ENCODE measurements at places on chromosomes 13 and 19.
A peak's percentile ranks its signal among the peaks of the same experiment; 100 is the strongest.

DNA sequence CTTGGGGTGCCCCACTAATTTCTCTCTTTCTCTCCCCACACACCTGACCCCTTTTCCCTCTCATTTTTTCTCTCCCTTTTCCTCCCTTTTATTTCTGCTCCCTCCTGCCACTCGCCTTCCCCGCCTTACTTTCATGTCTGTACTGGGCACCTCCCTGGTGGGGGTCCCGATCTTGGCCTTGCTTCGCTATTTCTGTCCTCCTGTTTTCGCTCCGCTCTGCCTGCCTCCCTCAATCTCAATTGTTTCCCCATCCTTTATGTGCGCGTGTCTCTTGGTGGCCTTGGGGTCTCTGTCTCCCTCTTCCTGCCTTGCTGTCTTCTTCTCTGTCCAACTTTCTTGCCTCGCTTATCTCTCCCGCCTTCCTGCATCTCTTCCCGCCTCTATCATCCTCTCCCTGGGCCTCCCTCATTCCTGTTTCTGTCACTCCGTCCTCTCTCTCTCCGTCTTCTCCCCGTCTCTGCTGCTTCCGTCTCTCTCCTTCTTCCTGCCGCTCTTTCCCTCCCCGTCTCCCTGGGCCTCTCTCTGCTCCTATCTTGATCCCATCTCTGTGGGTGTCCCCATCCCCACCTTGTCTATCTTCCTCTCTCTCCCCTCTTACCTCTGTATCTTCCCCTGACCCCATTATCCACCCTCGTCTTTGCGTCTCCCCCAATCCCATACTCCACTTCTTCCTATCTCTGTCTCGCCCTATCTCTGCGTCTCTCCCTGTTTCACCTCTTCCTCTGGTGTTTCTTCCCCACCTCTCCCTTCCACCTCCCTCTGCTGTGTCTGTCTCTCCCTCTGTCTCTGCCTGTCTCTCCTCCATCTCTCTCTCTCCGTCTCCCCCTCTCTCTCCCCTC lies 4.0 kb downstream of the GRIN2D start:
- DNase-seq = no peak

DNA sequence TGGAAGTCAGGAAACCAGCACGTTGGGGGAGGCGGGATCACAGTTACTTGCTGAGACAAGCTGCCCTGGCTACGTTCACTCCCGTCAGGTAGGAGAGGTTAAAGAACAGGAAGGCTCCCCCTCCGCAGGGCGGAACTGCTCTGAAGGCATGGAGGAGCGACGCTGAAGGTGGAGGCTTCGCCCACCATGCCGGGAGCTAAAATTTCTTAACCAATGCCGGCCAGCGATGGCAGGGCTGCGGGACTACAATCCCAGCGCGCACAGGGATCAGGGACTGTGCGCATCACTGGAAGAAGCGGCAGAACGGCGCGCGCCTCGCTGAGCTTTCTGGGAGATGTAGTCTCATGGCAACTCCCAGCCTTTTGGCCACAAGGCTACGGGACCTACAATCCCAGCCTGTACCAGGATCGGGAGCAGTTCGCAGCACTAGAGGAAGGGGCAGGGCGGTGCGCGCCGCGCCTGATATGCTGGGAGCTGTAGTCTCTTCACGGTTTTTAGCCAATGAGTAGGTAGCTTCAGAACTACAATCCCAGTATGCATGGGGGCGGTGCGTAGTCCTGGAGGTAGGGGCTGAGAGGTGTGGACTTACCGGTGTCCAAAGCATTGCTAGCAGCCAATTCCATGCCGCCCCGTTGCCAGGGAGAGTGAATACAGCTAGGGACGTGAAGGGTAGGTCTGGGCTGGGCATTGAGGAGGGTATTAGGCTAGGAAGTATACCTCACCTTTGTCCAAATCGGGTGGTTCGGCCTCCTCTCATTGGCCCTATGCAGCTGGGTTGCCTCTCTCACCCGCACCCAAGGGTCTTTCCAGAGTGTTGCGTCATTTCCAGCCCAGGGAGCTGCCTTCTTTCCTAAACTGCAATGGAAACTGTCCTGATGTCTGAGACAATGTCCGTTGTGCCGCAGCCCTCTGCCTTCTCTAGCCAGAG lies 12.8 kb upstream of the ZNF682 start:
- peak; percentile 99 for DNase-seq

- DNase-seq = peak; percentile 27
These were observed 1.8 kb upstream of the SLC27A1 start for GRCh38 chr19:17468302-17469091.

DNA sequence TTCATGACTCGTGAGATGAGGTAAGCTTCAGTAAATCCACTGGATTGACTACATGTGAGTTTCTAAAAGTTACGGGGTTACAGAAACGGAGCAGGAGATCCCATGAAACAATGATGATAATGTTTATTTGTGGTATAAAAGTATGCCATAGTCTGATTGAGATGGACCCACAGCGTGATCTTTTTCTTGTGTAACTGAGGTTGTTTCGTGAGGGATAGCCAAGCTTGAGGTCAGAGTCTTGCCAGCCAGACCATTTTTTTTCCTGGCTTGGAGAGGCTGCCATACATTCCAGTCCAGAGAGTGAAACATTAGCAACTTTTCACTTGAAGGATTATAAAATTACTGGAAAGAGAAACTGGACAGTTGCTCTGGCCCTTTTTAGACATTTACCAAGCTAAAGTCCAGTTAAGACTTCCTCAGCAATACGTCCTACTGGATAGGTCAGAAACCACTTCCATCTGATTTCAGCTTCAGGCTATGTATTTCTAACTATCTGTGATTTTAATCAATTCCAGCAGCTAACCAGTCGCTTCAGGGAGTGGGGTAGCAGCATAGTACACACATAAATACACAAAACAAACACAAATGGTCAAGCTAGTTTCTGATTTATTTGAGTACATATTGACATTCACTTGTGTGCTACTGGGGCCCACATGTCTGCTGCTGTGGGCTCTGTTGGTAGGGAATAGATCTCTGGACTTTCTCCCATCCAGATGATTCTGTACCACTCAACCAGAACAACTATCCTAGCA lies 194.6 kb downstream of the POSTN start:
- no peak for DNase-seq

DNA sequence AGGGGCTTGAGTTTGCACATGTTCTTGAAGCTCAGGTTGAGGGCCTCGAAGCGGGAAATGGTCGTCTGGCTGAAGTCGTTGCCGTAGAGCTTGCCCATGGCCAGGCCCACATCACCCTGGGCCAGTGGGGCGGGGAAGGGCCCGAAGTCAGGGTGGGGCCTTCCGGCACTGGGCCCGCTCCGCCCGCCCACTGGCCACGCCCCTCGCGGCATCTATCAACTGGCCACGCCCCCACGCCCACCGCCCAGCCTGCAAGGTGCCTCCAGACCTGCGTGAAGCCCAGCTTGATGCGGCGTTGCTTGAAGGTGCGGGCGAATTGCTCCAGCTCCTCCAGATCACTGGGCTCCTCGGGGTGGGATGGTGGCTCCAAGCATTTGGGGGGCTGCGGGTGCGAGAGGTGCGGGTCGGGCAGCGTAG lies 19.9 kb downstream of the ZNF574 start:
- no peak for DNase-seq

DNA sequence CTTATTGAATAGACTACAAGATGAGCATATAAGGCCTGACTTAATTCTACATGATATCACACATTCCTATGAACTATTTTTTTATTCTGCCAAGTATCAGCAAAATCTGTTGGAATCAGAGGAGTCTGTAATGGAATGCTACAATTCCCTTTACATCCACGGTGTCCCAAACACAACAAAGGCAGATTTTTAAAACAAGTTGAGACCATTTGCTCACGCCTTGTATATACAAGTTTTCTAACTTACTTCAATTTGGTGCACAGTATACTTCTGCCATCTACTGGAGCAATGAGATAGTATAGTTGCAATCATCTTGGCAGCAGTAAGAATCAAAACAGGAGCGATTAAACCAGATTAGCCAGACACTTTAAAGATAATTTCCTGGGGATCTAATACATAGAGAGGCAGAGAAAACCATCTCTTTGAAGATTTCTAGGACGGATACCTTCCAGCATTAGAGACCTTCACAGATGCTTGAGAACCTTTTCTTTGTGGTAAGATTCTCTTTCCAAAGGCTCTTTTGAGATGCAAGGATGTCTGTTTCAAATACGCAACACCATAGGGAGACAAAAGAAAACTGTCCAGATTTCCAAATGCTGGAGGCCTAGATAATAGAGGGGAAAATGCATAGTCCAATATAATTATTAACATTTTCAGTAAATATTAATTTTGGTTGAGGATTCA lies 302.0 kb upstream of the MIR17HG start:
- peak; percentile 50 for DNase-seq

DNA sequence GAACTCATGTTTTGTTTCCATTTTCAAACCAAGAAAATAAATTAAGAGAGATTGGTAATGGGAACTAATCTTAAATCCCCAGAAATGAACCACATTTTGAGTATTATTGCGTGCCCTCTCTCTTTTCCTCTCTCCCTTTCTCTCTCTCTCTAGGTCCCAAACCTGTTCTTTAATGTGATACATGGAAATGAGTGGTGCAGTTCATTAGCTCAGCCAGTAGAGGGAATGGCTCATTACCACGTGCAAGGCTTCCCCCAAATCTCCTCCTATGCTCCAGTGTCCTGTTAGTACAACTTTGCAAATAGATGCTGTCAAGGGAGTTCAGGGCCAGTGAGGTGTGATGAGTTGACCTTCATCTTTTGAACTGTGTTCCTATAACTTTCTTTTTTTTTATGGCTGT lies 178.4 kb downstream of the FGF9 start:
- DNase-seq = no peak

- no peak for DNase-seq
These were observed 277.9 kb downstream of the RBM26 start for GRCh38 chr13:79128158-79128557.

DNA sequence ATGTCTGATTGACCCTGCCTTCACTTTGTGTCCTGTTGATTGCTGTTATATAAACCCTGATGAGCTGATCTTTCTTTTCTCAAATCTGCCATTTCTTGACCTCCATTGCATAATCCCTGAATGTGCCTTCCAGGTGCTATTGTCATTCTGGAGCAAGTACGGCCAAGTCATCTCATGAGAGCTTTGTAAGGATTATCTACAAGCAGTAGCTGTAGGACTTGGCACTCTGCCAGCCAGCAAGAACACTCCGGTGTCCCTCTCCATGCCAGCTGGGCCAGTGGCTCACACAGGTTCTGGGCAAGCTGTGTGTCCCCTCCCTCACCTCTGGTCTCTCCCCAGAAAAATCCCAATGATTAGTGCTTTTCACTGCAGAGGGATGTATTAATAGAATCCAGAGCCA lies 348.1 kb downstream of the FOXO1 start:
- peak; percentile 5 for DNase-seq

DNA sequence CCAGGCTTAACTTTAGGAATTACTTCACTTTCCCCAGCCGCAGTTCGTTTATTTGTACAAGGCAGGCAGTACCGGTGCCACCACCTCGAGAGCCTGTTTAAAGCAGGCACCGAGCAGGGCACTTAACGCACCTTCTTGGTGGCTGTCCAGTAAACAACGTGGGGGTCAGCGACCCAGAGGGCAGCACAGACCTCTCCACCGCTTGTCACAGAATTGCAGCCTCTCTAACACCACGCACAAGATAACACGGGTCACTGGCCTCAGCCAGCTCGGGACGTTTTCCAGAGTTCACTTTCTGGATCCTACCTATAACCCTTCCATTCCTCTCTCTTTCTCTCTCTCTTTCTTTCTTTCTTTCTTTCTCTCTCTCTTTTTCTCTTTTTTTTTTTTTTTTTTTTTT lies 16.8 kb upstream of the ELAVL1 start:
- no peak for DNase-seq

- DNase-seq = no peak
These were observed 144.9 kb downstream of the URI1 start for GRCh38 chr19:30086916-30087315.

DNA sequence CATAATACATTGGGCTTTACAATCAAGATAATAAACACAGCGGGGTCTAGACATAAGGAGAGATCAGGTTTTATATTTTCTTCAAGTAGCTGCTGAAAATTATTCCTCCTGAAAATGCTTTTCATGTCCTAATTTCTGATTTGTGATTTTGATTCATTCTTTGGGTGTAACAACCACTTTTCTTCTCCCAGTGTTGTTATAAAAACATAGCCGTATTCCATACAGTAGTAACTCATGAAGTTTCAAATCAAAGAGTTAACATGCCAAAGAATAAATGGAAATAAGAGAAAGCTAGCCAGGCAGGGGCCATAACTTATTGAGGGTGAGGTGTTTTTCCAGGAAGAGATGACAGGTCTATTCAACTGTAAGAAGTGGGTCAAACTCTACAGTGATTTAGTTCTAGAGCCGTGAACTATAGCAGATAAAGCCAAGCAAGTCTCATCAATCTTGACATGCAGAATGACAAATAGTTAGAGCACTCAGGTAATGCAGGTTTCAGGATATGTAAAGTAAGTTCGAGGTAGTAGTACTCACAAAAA lies 934.4 kb upstream of the SLITRK1 start:
- DNase-seq = no peak

DNA sequence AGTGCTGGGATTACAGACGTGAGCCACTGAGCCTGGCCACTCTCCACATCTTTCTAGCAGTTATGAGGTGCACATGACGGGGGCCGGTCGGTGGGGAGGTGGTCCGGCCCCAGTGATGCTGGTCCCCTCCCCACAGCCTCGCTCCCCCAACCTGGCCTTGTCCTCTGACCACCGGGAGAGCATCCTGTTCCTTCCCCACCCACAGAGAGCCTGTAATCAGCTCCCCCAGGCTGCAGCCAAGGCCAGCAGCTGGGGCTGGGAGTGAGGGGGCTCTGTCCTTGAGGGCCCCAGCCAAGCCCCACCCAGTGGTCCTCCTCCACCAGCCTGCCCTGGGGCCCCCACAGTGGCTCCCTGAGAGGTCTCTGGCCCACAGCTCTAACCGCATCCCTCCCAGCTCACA lies 3.0 kb upstream of the INSL3 start:
- DNase-seq = no peak

DNA sequence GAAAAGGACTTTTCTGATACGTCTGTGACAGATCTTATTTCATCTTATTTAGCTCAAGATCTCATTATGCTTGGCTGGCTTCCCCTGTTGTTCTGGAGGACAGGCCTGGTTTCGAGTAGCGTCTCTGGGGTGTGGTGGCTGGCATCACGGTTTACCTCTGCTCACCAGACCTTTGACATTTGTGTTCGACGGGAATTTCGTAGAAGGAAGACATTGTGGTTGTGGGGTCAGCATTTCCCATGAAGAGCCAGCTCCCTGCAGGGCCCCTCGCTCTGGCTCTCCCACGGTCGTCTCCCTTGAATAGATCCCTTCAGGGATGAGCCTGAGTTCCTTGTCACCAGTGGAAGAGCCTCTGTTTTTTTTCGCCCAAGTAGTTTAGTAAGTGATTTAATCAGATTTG lies 78.6 kb upstream of the TEX29 start:
- DNase-seq = no peak

- no peak for DNase-seq
These were observed 2.0 kb downstream of the SPACA6 start for GRCh38 chr19:51695088-51695487.

- DNase-seq = no peak
These were observed 661.0 kb downstream of the SLITRK1 start for GRCh38 chr13:83221256-83221655.
